NCI-H1105 (cell line): ENCODE measurements at places on chromosomes 3 and 15.

GRCh38 chr3:119149484-119149883, 3.5 kb downstream of the TEX55 start:
- no peak for DNase-seq

DNA sequence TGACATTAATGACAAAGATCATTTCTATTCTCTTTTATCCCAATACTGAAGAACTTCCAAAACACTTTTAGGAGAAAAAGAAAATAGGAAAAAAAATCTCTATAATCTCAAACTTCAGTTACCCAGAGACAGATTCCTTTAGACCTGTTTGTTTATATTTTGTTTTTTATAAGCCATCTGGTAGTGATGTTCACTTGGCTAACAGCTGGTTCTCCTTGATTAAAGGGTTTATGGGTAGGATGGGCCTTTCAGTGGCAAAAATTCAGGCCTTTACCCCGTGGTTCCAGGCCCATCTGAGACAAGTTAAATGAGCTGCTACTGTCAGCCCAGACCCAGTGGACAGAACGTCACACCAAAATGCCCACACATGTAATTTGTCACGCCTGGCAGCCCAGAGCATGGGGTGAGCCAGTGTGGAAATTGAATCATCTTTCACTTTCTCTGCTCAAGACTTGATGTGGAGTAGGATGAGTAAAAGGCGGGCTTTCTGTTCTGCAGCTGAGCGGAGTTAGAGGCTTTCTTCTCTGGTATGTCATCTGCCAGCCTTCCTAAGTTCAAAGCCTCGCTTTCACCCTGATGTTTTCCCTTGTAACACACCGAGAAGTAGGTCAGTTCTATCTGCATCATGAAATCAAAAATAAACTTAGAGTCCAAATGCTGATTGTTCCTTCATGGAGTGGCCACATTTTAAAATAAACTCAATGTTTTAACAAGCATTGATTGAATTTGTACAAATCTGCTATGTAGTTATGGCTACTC, 62.5 kb upstream of the SKOR1 start:
- DNase-seq: no peak

DNA sequence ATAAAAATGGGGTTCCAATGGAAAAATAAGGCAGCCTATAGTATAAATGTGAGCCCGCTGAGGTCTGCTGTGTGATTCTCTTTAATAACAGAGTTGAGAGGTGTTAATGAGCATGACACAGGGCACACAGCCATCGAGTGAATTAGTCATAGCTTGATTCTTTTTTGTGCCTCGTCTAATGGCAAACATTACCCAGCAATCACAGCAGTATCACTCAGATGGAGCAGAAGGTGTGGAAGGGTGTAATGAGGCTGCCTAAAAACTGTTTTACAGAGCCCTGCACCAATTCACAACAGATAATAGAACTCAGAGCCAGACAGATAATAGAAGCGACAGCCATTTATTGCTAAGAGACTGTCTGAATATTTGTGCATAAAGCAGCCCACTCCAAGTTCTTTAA, 178.6 kb upstream of the TPRG1 start:
- no peak for DNase-seq

DNA sequence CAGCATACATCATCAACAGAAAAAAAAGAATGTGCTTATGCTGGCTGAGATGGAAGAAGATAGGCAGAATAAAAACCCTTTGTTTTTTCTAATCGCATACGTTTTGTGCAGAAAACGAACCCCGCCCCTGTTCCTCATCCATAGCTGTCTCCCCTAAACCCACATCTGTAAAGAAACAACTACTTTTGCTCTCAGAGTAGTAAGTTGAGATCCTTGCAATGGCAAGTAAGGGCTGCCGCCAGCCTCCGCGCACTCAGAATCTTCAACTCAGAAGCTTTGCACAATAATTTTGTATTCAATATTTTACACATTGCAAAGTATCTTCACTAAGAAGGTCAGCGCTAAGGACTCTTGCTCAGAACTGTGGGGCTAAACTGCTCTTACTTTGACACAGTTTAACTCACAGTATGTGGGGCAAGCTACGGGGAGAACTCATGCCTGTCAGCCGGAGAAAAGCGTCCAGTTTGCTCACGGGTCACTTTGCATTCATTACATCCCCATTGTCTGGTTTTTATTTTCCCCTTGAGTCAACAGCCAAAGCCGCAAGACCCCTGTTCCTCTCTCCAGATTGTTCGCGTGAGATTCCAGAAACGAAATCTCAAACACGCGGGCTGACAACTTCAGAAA, 1.0 kb downstream of the LYSMD4 start:
- DNase-seq: no peak

GRCh38 chr15:68045289-68046265, 8.5 kb upstream of the PIAS1 start:
- no peak for DNase-seq

DNA sequence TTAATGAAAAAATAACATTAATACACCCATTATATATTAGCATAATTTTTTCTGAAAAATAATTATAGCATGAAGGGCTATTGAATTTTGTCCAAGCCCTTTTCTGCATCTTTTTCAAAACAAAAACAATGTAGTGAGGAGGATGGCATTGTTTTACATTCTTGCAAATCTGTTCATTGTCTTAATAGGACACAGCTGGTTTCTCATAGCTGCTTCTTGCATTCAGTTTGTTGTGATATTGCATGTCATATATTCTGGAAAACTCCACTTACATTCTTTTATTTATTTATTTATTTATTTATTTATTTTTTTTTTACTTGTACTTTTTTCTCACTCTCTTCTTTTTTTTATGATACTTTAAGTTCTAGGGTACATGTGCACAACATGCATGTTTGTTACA, 107.4 kb downstream of the NR1D2 start:
- no peak for DNase-seq

DNA sequence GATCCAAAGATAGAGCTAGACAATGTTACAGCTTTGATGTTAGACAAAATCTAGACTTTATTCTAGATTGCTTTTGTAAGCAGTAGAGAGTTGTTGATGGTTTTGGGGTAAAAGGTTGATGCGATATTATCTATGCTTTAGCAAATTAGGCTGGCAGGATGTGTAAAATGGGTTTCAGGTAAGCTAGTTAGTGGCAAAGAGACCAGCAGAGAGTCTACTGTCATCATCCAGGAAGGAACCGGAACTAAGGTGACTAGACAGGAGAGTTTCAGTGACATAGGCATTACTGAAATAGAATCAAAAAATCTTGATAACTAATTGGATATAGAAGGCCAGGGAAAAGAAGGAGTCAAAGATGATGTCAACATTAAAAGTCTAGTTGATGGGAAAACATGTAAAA, 11.1 kb downstream of the OR5K2 start:
- no peak for DNase-seq

DNA sequence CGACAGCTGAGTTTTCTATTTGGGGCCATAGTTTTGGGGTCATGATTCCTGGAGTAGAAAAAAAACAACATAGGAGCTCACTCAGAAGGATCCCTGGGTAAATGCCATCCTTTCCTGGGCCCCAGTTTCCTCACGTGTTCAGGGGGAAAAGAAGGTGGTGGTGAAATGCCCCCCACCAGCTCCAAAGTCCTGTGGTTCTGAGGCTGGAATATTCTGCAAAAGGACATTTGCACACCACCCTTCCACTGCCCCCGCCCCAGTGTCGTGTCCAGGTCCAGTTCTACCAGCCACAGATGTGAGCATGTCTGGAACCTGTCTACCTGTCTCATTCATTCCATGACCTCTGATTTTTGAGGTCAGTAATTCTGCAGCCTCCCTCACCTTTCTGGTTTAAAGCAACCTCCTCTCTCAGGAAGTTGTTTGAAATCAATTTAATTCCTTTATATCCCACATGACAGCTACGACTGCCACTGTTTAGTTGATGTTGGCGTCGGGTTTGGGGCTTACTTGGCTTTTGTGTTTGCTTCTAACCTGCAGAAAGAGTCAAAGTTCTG, 82.1 kb downstream of the SMAD3 start:
- DNase-seq: no peak

DNA sequence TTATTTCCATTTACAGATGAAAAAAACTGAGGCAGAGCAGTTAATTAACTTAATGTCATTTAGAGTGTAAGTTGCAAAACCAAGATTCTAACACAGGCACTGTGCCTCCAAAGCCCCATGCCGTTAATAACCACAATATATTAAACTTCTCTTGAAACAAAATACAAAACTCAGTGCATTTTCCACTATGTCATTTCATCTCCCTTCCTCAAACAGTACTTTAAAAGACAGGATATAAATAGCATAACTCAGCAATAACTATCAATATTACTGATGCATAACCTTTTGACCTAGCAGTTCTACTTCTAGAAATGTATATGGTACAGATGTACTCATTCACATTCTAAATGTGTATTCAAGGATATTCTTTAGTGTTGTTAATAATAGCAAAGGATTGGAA, 5.1 kb upstream of the TASOR start:
- no peak for DNase-seq

DNA sequence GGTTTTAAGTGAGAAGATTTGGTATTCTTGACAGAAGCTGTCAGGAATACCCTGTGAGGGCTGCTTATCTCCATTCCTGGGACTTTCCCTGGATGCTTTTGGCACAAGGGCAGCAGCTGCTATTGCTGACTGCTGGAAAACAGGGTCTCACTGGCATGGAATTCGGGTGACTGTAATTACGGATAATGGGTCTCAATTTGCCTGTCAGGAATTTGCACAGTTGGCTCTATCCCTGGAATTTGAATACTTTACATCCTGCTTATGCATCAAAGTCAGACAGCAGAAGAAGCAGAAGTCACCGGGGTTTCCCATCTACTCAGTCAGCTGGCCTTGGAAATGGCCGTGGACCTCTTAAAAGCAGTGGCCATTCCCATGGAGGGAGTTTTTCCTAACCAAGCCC, 25.9 kb upstream of the AKAP13 start:
- DNase-seq: no peak

GRCh38 chr3:150528354-150528797, 17.9 kb downstream of the SERP1 start:
- no peak for DNase-seq

GRCh38 chr3:88879905-88880304, 227.5 kb upstream of the EPHA3 start:
- no peak for DNase-seq

DNA sequence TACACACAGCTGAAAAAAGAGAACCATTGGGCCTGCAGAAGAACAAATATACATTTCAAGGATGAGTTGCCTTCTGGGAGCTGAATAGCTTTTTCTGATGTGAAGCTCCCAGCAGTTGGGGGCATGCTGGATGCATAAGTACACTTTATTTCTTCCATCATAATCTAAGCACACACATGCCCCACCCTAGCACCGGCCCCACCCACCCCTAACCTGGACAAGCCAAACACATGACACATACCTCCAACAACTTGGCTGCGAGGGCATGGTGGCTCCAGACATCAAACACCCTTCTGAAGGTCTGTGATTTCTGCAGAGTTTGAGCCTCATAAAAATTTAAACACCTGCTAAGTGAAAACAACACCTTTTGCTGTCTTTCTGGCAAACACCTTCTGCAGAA, 307.2 kb upstream of the TRIM42 start:
- no peak for DNase-seq

GRCh38 chr3:153029350-153029749, 132.7 kb upstream of the RAP2B start:
- DNase-seq: no peak

- no peak for DNase-seq
Measured at GRCh38 chr3:31442755-31443154, 90.0 kb upstream of the STT3B start.

- DNase-seq: no peak
Measured at GRCh38 chr3:78900426-78900825, 867.4 kb downstream of the ROBO1 start.

DNA sequence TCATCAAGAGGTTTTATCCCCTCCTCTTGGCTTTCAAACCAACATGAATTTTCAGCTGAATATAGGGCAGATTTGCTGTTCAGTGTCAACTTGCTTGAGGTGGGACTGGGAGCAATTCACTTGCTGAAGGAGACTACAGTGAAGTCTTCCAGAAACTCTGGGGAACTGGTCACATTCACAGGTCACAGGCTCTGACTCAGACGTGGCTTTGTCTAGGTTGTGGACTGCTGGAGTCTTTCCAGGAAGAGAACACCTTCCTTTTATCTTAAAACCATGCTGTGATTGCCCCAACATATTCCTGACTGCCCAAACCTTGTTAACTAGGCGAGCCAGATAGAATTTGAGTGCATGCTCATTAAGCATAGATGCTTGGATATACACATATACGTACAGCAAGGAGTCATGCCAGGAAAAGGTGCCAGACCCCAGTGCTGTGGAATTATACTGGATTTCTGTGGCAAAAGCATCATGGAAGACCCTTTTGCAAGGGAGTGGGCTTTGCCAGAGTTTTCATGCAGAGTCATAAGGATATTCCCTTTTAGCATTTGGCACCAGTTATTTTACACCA, 399.1 kb upstream of the TBL1XR1 start:
- no peak for DNase-seq

DNA sequence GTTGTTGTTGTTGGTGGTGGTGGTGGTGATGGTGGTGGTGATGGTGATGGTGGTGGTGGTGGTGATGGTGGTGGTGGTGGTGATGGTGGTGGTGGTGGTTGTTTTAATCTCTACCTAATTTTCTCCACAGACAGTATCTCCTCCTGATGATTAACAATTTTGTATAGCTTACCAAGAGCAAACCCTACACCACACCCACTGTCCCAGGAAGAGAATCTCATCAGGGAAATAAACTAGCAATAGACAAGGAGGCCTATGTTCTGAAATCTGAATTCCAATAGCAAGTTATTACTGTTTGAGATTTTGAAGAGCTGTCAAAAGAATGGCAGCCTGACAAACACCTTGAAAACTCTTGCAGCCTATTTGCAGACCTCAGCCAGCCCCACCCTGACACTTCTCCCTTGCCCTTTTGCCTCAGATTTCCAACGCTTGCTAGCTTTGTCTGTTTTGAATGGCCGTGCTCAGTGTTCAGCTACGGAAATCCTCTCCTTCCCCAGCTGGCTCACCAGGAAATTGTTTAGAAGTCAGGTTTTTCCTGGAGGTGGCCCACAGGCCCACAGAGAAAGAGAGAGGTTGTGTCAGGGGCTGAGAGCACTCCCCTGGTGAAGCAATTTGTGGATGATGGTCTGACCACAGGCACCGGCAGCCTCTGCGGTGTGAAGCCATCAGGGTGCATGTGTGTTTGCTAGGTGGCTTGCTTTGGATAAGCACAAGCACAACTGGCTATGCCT, 101.6 kb downstream of the MAGI1 start:
- DNase-seq: no peak

DNA sequence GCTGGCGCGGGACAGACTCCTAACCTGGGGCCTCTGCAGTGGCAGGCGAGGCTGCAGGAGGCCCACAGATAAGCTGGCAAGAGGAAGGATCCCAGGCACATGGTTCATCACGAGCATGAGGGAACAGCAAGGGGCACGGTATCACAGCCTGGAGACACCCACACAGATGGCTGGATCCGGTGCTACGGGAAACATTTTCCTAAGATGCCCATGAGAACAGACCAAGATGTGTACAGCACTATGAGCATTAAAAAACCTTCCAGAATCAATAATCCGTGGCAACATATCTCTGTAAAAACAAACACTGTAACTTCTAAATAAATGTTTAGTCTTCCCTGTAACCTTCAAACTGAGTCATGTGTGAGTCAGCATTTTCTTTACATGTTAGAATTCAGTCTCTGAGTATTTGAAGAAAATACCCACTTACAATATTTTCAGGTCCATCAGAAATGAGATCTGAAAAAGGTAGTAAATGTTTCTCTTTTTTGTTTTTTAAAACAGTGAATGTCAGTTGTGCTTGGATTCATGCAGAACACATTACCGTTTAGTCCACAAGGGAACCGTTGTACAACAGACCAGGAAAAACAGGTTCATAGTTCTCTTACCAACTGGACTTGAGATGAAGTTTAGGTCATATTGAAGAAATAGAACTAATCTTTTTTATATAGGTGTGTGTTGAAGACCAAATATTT, 75.9 kb downstream of the BOC start:
- DNase-seq: no peak
